ENCODE measurements at places on chromosomes 5 and 9.
A peak's percentile ranks its signal among the peaks of the same experiment; 100 is the strongest.

GRCh38 chr9:37528652-37529471 is 43.1 kb downstream of the POLR1E start:
- DNase-seq, result no peak

DNA sequence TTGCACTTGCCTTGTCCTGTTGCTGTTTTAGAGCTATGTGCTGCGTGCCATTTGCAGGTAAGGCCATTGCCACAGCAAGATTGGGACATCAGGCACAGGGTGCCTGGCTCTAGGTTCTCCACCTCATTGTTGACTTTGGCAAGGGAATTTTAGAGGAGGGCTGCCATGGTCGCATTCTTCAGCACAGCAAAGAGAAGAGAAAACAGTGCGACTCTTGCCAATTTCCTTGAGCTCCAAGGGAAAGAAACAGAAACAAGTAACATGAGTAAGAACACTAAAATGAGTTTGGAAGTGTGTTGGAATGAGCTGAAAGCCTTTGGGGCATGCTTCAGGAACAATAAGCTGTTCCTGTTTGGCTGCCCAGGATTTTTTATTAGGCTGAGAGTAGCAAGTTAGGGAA is 188.1 kb upstream of the IL12B start:
- no peak for DNase-seq

- DNase-seq, result peak; percentile 51
Measured at GRCh38 chr9:96061293-96061987, 185.9 kb downstream of the ERCC6L2 start.

DNA sequence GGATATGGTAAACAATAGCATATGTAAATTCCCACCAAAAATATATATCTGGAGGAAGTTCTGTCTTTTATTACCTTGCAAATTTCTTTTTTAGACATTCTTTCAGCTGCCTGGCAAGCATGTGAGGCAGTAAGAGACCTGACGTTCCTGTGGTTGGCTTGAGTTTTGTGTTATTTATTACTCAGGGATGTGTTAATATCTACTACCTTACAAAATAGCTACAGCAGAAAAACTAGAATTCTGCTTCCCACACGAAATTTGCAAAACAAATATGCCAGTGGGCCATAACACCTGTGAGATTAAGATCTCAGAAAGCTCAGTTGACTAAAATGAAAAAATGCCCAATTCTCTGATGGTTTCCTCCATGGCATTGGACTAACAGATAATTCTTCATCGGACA is 274.2 kb downstream of the TMEM167A start:
- no peak for DNase-seq

DNA sequence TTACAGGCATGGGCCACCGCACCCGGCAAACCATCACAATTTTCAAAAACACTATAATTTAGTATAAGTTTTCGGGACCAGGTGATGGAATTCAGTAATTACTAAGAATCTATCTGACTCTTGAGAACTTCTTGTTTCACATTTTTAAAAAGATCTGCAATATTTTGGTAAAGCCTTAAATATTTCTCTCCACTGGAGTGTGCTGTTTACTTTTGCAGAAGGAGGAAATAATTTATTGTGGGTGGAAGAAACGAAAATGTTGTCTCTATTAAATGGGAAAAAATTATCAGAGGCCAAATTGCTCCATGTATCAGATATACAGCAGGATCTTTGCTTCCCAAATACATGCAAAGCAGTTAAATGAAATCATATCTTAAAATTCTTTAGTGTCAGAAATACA is 566.8 kb upstream of the CYLC2 start:
- no peak for DNase-seq

- DNase-seq, result no peak
Measured at GRCh38 chr5:135393229-135393628, 5.8 kb downstream of the MACROH2A1 start.

DNA sequence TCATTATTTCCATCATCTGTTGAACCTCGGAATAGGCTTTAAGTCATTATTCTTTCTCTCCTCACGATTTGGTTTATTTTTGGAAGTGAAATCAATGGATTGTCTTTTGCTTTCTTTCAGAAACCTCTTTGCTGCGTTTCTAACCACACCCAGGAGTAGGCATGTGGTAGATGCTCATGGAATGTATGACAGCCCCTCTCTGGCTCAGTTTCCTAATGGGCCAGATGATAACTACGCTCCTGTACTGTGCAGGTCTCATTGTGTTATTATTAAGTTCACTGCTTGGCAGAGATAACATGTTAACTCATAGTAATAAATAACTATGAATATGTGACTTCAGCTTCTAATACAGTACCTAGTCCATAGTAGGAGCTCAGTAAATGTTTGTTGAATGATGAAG is 175.5 kb upstream of the KLF4 start:
- no peak for DNase-seq

- DNase-seq, result no peak
Measured at GRCh38 chr5:59654691-59655090, 238.8 kb downstream of the PDE4D start.

- DNase-seq, result no peak
Measured at GRCh38 chr9:137956688-137957385, 79.3 kb downstream of the CACNA1B start.

GRCh38 chr5:68007451-68007850 is 208.1 kb upstream of the PIK3R1 start:
- peak; percentile 54 for DNase-seq

DNA sequence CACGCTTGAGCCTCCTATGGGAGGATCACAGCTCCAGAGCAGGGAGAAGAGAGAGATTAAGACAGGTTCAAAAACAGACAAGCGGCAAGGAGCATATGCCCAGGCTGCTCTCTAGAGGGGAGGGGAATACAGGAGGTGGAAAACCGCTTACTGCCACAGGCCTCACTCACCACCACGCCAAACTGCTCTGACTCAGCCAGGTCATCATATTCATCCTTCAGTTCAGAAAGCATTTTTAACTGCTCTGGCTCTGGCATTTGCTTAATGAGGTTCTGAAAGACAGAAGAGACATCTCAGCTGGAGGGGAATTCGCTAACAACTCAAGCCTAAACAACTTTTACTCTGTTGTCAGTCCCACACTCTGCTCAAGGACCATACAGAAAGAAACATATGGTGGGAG is 40.1 kb downstream of the PCDHGC5 start:
- peak; percentile 56 for DNase-seq

DNA sequence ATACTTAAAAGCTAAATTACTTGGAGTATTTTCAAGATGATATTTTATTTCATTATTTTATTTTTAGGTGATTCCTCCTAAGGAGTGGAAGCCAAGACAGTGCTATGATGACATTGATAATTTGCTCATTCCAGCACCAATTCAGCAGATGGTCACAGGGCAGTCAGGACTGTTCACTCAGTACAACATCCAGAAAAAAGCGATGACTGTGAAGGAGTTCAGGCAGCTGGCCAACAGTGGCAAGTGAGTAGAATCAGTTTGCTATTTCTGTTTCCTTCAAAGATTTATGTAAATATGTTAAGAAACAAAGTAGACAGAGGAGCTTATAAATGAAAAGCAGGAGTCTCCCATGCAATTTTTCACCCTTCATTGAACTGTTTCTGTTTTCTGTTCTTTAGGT is 47.8 kb downstream of the KDM4C start:
- DNase-seq, result no peak

DNA sequence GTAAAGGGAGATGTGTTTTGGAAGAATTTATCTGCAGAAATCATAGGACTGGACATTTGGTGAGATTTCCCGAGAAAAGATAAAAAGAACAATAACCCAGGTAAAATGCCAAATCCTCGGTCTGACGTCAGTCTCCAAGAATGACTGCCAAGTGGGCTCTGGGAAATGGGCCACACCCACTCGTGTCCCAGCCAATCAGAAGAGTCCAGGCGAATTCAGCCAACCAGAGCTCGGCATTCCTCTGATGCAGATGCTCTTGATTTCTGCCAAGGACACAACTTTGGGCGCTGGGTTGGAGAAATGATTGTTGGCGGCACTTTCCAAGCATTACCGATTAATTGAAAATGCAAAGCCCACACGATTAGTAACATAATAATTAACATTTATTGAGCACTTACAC is 73.3 kb downstream of the FGF18 start:
- no peak for DNase-seq

- DNase-seq, result no peak
Measured at GRCh38 chr9:35560625-35561337, 44.3 kb upstream of the TESK1 start.

DNA sequence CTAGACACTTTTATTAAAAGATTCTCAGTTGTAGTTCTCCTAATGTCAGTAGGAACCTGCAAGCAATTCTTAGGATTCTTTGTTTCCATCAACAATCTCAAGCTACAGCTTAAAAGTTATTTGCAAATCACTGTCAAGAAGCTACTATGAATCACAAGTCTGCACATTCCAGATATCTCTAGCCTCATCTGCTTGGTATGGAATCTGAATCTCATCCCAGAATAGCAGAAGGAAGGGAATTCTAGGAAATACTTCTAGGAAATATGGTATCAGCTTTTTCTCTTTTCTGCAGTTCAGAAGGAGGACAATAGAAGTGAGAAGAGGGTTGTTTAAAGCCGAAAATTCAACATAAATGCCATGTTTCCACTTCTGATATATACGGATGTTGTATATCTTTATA is 792.2 kb upstream of the CDH9 start:
- peak; percentile 56 for DNase-seq

DNA sequence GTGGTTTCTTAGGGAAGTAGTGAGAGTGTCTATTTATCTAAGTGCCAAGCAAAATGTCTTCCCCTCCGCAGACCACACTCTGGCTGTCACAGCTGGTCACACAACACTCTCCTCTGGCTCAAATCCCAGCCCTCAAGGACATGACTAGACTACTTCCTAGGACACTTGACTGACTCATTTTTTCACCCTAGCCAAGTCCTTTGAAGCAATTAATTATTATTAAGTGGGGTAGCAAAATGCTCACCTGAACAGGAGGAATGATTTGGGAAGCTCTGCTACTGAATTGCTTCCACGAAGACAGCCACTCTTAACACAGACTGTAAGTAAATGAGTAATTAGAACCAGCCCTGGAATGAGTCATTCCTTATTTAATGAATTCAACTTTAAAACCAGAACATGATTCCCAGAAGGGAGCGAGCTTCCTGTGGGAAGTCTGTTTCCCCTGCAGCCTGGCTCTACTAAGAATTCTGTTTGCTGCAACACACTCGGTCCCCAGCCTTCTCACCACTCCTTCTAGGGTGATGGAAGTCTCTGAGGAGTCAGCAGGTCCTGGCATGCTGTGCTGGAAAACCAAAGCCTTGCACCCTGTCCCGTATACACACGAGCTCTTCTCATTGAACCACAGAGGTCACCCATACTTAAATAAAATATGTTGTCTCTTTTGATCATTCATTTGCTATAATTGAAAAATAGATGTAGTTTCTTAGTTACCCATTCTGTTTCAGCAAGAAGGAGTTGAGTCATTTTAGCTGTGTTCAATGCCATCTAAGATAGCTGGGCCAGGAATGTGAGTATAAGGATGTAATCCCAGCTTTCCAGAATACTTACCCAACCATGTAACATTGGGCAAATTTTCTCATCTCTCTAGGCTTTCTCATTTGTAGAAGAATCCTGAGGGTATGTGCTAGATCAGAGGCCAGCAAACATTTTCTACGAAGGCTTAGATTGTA is 218.6 kb upstream of the RASEF start:
- DNase-seq, result peak; percentile 82

- no peak for DNase-seq
Measured at GRCh38 chr9:136206602-136207275, 1.8 kb upstream of the LHX3 start.

DNA sequence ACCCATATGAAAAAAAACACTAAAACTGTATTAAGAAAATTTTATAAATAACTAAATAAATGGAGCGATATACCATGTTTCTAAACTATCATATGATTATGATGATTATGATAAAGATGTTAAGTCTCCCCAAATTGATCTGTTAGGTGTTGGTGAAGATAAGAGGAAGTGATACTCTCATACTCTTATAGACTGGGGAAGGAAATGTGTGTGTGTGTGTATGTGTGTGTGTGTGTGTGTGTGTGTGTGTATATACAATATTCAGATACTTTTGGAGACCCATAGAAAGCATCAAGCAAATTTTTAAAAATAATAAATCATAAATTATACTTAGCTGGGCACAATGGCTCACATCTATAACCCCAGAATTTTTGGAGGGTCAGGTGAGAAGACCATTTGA is 62.9 kb downstream of the TMEM232 start:
- no peak for DNase-seq

DNA sequence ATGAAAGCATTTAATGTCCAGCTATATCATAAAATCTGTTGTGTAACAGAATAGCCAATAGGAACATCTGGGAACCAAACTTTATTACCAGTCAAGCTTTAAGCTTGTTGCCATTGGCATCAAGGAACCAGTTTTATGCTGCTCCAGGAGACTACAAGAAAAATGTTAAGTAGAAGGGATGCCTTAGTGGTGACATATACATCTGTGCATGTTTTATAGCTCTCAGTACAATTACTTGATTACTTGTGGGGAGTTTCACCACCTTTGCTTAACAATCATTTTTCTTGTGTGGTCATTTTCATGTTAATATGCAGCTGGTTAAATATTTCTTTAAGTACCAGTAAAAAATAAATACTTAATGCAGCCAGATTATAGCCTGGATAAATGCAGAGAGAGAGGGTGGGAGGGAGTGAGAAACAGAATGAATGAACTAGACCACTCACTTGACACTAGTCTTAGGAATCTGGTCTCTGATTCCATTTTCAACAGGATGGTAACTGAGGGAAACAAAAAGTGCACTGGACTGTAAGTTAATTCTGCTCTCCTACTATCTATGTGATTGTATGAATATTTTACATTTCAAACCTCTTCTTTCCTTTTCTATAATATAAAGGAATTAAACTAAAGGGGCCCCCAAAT is 35.7 kb upstream of the LURAP1L start:
- DNase-seq, result peak; percentile 59

DNA sequence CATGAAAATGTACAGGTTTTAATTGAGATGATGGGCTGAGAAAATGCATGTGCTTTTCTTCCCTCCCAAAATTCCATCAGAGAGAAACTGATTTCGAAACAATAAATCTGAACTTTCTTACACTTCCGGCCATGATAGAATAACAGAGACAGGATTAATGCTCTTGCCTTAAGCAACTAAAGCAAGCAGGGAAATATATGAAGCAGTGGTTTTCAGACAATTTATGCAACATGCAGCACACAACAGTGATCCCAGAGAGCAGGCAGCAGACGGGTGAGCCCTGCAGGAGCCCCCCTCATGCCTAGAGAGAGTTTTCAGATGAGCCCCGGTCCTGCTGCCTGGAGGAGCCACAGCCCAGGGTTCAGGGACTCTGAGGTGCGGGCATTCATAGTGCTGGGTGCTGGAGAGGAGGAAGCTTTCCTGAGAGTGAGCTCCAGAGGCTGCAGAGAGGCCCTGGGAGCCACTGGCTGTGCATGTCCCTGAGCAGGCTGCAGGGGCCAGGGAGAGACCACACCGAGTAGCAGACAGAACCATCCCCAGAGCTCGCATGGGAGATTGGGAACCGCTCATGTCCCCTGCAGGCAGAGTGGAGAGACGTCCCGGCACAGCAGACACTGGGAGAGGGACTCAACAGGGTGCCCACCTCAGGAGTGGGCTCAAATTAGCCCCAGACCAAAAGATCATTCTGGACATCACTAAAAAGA is 143.5 kb downstream of the OLFM1 start:
- no peak for DNase-seq

- peak; percentile 20 for DNase-seq
Measured at GRCh38 chr5:114734238-114734637, 372.4 kb downstream of the KCNN2 start.
